ENCODE measurements at places on chromosomes 1 and 21.

DNA sequence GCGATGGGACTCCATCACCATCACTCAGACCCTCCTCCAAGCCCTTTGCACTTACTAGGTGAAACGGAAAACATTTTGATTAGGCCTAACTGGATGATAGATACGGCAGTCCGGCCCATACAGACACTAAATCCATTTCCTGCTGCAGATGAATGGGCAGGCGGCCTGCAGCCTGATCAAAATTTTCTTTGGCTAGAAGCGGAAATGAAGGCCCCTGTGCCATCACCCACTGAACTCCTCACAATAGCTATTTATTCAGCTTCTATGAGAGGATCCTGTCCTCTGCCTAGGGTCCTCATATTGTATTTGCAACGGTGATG is 200.5 kb downstream of the OMA1 start:
- no peak for DNase-seq

- no peak for DNase-seq
Observed at GRCh38 chr1:25770541-25771220, 29.3 kb upstream of the SELENON start.

- no peak for DNase-seq
Observed at GRCh38 chr21:39593522-39593921, 19.2 kb upstream of the B3GALT5 start.

DNA sequence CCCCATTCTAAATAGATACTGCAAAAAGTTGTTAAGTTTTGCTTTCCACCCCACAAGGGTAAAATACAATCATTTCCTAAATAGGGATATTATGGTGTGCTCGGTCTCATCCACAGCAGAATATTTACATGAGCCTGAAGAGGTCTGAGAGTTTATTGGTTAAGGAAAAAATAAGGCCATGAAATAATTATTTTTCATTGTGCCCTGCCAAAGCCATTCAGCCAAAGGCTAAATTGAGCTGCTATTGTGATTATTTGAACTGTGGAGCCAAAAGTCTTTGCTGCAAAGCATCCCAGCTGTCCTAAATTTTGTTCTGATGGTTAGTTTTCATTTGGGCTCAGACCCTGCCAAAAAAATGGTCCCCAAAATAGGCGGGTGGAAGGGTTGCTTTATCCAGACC is 298.7 kb upstream of the ESRRG start:
- DNase-seq: no peak

DNA sequence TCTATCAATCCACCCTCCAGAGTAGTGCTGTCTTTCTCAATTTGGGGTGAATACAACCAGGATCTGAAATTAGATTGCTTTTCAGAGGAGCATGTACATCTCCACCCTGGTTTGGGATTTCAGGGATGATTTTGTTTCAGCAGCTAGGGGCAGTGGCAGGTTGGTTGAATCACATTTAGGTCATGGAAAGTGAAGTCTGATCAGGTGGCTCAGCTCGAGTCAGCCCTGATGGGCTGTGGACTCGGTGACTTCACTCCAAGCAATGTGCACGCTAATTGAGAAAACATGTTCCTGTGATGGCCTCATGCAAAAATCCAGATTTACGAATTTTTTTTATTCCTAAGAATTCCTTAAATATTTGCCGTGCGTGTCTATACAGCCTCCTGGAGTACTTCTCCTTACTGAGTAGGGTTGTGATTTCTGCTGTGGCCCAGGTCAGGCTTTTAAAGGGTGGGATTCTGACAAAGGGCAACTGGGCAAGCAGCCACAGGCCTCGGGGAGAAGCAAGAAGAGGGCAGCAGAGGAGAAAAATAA is 7.5 kb downstream of the NGF start:
- DNase-seq: no peak

DNA sequence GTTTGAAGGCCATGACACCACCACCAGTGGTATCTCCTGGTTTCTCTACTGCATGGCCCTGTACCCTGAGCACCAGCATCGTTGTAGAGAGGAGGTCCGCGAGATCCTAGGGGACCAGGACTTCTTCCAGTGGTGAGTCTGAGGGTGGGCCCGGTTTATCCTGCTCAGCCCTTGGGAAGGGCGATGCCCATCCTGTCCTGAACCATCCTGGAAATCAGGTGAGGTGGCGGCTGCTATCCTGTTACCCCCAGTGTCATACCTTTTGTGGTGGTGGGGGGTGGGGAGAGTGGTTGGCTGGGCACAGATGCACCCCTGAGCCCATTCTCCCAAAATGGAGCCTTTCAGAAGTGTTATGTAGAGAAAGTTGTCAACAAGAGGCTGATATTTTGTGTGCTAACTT is 16.3 kb downstream of the CYP4B1 start:
- no peak for DNase-seq

- no peak for DNase-seq
Observed at GRCh38 chr1:184867866-184868689, 106.2 kb downstream of the NIBAN1 start.

GRCh38 chr1:106173101-106173500 is 883.4 kb upstream of the PRMT6 start:
- DNase-seq: no peak

DNA sequence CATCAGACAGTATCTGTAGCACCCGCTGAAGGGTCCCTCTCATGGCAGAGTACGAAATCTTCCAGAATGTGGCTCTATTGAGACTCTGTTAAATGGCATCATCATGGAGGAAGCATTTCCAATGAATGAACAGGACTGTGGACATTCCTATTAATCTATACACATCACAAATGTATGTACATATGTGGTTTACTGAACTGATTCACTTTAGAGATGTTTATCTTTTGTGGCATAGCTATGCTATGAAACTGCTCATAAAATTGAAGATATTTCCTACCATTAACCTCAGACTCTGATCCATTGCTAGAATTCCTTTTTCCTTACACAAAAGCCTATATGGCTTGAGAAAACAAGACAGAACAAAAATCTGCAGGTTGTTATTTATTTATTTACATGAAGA is 259.6 kb upstream of the RRP15 start:
- no peak for DNase-seq

- no peak for DNase-seq
Observed at GRCh38 chr21:38416791-38417190, 81.5 kb downstream of the ERG start.

DNA sequence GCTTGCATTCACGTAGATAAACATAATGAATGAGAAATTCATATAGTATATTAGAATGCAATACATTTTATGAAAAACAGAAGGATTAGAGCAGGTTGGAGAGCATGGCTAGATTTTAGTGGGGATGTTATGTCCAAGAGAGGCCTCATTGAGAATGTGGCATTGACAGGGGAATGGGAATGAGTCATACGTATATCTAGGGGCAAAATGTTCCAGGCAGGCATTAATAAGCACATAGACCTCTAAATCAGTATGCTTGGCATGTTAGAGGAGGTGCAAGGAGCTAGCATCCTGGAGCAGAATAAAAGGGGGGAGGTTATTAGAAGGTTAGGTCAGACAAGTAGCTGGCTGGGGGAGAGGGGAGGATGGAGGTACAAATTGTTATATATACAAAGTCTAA is 93.0 kb downstream of the USH2A start:
- no peak for DNase-seq

DNA sequence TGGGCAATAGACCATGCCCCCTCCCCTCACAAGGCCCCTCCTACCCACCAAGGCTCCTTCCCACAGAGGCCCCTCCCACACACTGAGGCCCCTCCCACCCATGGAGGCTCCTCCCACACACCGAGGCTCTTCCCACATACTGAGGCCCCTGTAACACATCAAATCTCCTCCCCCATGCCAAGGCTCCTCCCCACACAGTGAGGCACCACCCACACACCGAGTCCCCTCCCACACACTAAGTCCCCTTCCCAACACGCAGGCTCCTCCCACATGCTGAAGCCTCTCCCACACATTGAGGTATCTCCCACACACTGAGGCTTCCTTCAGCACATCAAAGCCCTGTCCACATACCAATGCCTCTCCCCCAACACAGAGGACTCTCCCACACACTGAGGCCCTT is 391.8 kb downstream of the CAMTA1 start:
- DNase-seq: no peak

- no peak for DNase-seq
Observed at GRCh38 chr1:19476450-19477190, 8.7 kb downstream of the CAPZB start.

- peak; percentile 82 for DNase-seq
Observed at GRCh38 chr1:14937288-14937949, 216.1 kb upstream of the TMEM51 start.

DNA sequence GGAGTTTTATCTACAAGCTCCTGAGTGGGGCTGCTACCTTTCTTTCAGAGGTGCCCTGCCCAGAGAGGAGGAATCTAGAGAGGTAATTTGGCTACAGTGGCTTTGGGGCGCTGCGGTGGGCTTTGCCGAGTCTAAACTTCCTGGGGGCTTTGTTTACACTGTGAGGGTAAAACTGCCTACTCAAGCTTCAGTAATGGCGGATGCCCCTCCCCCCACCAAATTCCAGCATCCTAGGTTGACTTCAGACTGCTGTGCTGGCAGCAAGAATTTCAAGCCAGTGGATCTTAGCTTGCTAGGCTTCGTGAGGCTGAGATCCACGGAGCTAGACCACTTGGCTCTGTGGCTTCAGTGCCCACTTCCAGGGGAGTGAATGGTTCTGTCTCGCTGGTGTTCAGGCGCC is 43.9 kb downstream of the SWT1 start:
- DNase-seq: no peak

DNA sequence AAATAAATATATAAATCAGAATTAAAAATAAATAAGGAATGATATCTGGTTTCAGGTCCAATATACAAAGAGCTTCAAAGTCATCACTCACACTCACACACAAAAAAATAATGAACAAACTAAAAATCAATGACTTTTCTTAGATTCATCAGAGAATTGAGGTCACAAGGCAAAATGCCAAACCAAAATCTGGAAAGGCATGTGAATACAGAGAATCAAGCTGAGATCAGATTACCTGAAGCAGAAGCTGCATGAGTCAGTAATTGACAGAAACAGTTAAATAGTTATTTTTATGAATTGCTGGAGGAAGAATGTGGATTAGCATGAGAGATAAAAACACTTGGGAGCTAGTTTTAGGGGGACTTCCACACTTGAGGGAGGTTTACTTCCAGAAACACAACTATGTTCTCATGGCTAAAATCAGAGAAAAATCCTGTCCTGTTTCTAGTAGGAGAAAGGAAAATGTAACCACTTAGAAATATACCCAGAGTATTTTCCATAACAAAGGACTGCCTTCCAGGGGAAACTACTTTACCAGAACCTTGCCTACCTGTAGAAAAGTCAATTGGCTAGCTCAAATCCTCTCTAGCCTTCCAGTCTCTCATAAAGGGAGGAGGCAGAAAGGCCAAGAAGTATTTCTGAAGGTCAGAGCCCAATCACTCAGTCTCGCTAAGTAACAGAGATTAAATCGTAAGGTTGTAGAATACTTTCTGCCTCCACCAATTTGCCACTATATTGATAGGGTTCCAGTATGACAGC is 536.6 kb upstream of the NR5A2 start:
- peak; percentile 20 for DNase-seq

- no peak for DNase-seq
Observed at GRCh38 chr1:60133000-60133673, 59.6 kb upstream of the C1orf87 start.

DNA sequence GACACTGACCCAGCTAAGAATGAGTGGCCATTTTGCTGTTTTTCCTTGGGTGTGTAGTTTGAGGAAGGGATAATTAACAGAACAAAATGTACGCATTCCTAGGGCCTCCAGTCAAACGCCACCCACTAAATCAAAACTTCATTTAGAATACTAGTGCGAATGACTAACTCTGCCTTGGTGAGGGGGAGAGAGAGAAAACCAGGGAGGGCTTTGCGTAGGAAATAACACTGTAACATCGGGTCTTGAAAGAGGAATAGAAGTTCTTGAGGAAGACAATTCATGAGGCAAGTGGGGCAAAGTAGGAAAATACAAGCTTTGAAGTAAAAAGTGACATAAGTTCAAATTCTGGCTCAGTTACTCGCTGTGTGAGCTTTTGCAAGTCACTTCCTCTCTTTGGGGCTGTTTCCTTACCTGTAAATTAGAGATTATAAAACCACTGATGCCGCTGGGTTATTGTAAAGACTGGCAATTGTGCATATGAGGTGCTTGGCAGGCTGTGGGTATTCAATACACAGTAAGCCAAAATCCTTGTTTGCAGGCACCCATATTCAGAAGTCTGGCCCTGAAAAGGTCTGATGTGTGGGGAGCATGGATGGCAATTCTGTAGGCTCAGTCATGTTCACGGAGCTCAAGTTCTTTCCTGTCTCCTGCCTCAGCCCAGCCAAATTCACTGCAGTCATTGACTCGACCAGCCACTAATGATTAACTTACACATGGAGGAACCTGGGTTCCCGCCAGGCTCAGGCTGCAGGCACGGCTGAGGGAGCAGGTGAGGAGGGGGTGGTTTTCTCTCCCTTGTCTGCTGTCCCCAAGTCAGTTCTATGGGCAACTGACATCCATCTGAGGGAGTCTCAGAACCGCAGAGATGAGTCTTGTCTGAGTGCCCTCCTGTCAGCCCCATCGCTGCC is 140.3 kb upstream of the CSF3R start:
- no peak for DNase-seq

DNA sequence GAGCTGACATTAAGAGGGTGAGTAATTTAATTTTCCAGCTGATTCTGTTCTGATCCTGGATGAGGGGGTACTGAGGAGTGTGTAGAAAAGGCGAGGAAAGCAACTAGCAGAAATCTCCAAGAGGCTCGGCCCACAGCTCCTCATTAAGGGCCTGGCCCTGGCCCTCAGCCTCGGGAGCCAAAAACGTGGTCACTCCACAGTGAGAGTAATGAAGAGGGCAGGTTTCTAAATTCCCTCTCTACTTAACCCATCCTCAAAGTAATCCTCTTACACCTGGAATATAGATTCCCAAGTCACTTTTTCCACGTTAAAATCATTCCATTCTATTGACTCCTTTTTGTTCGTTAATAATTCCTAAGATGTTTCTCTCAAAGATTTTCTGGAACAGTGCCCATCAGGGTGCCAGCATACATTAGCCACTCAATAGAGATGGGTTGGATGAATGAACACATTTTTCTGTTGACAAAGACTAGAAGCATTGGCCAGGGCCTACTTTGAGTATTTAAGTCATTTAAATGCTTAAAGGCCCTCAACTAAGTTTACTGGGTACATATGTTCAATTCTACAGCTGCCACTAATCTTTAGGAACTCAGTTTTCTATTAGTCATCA is 1.1 kb upstream of the COL11A1 start:
- DNase-seq: no peak

DNA sequence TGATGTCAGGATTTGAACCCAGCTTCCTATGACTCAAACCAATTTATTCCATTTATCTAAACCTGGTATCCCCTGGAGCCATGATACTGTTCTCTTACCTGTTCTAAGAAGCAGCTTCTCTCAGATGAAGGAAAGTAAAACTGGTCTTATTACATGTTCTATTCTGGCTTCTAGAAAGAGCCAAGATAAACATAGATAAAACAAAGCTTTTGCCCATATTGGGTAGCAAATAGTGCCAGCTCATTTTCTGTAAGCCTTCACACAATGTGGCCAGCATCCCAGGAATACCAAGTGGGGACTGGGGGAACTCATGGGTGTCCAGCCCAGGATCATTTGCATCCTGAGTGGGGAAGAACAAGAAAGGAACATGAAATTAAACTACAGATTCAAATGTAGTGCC is 53.5 kb upstream of the EPHA8 start:
- no peak for DNase-seq

- no peak for DNase-seq
Observed at GRCh38 chr1:244672946-244673682, 20.2 kb downstream of the DESI2 start.

All from NCI-H2171 (cell line).